Activated CD4-positive, alpha-beta T cell treated with anti-CD3 and anti-CD28 coated beads for 36 hours (primary cell): ENCODE measurements at places on chromosomes 16 and 17. TPM values are rescaled to one million over a fixed set of nuclear protein-coding genes. Genes with fewer than 3 reads are reported as not detected.

- no peaks in the 10 kb centered on the region for H3K36me3 ChIP-seq
- H3K27ac ChIP-seq = peak overlapping the region; percentile 90
- H3K4me1 ChIP-seq = peaks cover 57% of the 10 kb centered on the region
Measured at GRCh38 chr16:70428178-70428998, 10.5 kb downstream of the ST3GAL2 start.

GRCh38 chr17:80025796-80026195 lies 9.9 kb downstream of the TBC1D16 start:
- H3K4me1 ChIP-seq = no peaks in the 10 kb centered on the region
- no peaks in the 10 kb centered on the region for H3K36me3 ChIP-seq
- H3K27me3 ChIP-seq = no peaks in the 10 kb centered on the region
- H3K27ac ChIP-seq = no peak overlapping the region

DNA sequence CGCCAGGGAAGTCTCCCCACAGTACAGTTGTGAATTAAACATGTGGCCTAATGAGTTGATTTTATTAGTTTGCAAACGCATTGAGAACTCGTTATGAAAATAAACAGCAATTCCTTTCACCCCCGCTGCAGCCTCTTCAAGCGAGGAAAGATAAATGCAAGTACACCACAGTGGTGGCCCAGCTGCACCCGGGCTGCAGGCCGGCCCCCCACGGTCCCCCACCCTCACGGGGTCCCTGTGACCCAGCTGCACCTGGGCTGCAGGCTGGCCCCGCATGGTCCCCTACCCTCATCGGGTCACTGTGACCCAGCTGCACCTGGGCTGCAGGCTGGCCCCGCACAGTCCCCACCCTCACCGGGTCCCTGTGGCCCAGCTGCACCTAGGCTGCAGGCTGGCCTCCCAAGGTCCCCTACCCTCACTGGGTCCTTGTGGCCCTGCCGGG lies 32.2 kb downstream of the SDK2 start:
- no peak for DNase-seq
- no peaks in the 10 kb centered on the region for H3K27me3 ChIP-seq
- H3K36me3 ChIP-seq = no peaks in the 10 kb centered on the region
- H3K27ac ChIP-seq = no peak overlapping the region
- H3K4me3 ChIP-seq = no peak overlapping the region

DNA sequence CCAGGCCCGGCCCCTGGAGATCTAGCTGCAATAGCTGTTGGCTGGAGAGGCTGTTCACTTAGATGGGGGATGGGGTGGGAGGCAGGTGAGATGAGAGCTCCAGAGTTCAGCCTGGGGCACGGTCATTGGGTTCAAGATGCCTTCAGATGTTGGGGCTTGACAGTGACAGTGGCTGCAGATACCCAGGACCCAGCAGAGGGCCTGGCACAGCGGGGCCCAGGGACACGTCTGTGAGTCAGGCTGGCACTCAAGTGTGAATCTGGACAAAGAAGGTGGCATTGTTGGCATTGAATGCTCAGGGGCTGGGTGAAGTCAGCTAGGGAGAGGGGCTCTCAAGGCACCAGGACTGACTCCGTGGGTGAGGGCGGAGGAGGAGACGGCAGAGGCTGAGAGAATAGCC lies 328.1 kb downstream of the SEC14L1 start:
- no peaks in the 10 kb centered on the region for H3K27me3 ChIP-seq
- H3K4me1 ChIP-seq = peaks cover 95% of the 10 kb centered on the region
- peak overlapping the region; percentile 87 for H3K27ac ChIP-seq
- no peak for DNase-seq

GRCh38 chr16:2816751-2817339 lies at the start of gene PRSS21:
PRSS21 (plus strand) TSS chr16:2817237; CDS start chr16:2817269, 32 bp downstream.
- H3K4me1 ChIP-seq = no peaks in the 10 kb centered on the region
- H3K27me3 ChIP-seq = peaks cover 2% of the 10 kb centered on the region
- peak; percentile 28 for DNase-seq
- no peak within 1 kb of the TSS for H3K27ac ChIP-seq

DNA sequence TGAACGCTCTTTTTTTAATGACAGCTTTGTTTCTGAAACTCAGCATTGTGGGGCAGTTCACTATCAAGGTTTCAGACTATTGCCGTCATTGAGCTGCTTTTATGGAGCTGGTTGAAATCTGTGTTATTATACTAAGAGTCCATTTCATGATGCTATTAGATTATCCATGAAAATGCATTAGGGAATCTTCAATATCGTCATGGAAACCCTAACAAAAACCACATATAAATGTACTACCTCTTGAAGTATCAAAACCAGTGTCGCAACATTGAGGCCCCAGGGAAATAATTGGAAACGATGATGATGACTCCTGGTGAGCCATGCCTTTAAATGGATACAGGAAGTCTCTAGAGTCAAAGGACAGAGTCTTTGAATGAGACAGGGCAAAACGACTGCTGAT lies 231.6 kb upstream of the CPHXL start:
- H3K27ac ChIP-seq = no peak overlapping the region

DNA sequence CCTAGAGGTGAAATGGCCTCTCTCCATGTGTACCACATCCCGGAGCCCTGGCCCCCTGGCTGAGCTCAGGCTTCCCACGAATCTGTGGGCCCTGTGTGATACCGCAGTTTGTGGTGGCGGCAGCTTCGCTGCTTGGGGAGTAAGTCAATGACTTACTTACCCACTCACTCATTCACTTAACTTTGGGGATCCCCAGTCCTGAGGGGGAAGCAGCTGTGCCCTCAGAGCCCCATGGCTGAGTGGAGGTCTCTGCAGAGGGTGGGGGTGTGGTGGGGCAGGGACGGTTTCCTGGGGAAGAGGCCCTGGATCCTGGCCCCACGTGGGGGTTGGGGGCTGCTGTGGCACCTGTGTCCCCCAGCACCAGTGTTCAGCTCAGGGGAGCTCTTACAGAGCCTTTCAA lies 13.2 kb downstream of the KCNJ12 start:
- H3K36me3 ChIP-seq = no peaks in the 10 kb centered on the region
- no peak overlapping the region for H3K4me3 ChIP-seq
- DNase-seq = peak; percentile 21
- no peak overlapping the region for H3K27ac ChIP-seq

DNA sequence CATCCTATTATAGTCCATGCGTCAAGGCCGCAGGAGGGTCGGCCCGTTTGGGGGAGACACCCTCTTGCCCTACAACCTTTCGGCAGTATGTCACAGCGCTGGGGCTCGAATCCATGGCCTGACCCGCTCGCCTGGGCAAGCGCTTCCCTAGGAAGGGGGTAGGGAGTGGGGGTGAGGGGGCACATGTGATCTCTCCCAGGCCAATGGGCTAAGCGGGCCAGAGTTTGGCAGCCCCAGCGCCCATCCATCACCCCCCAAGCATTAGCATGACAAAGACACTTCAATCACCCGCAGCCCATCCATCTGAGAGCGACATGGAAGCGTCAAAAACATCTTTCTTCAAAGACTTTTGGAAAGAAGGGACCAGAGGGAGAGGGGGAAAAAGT lies at the start of gene HOXB1:
Gene HOXB1 (minus strand): TSS at position 125 of the 386 bp plus-strand sequence. CDS start 107 bp downstream, at position 18.
- no peak for DNase-seq
- no peaks in the 10 kb centered on the region for H3K36me3 ChIP-seq
- H3K4me1 ChIP-seq = no peaks in the 10 kb centered on the region
- no peak within 1 kb of the TSS for H3K27ac ChIP-seq

GRCh38 chr16:88118376-88118775 lies 167.1 kb downstream of the BANP start:
- no peak overlapping the region for H3K27ac ChIP-seq
- DNase-seq = no peak
- no peak overlapping the region for H3K4me3 ChIP-seq
- H3K4me1 ChIP-seq = no peaks in the 10 kb centered on the region
- H3K36me3 ChIP-seq = no peaks in the 10 kb centered on the region

DNA sequence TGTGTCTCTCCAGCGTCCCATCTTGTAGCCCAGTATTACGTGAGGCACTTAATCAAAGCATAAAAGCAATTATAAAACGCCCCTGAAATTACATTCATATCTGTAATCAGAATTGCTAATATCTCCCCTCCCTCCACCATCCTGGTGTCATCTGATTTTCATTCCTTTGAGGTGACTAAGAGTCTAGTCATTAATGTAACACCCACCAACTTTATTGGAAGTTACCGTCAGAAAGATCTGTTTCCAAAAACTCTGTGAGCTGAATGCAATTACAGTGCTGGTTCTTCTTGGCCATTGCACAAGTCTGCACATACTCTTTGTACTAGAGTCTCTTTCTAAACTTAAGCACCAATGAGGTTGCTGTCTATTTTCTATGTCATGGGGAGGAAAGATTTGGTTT lies 12.5 kb upstream of the MAF start:
- no peak overlapping the region for H3K27ac ChIP-seq
- peaks cover 21% of the 10 kb centered on the region for H3K4me1 ChIP-seq
- H3K36me3 ChIP-seq = no peaks in the 10 kb centered on the region
- peaks cover 10% of the 10 kb centered on the region for H3K27me3 ChIP-seq
- no peak for DNase-seq
- no peak overlapping the region for H3K4me3 ChIP-seq

DNA sequence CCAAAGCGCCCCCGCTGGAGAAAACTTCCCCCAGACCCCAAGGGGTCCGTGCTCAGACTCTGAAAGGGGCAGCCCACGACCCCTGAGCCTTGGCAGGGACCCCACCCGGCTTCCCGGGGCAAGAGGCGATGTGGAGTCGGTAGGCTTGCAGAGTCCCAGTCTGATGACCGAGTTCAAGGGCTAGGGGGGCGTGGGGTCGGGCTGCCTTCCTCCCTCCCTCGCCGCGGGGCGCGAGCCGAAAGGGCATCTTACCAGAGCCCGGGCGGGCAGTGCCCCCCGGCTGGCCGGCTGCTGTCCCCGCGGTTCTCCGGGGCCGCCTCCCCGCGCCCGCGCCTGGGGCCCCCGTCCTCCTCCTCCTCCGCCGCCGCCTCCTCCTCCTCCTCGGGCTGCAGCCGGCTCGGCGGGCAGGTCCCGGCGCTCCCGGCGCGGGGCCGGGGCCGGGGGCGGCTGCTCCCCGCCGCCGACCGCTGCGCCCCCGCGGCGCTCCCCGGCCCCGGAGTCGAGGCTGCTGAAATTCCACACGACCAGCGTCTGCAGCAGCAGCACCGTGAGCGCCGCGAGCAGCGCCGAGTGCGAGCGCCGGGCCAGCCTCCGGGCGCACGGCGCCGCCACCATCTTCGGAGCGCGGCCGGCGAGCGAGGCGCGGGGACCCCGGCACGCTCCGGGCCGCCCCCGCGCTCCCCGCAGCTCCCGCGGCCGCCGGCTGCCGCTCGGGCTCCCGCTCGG lies 415 bp downstream of the XYLT1 start:
- H3K27me3 ChIP-seq = no peaks in the 10 kb centered on the region
- H3K27ac ChIP-seq = peak overlapping the region; percentile 72
- H3K36me3 ChIP-seq = no peaks in the 10 kb centered on the region
- peaks cover 57% of the 10 kb centered on the region for H3K4me1 ChIP-seq

DNA sequence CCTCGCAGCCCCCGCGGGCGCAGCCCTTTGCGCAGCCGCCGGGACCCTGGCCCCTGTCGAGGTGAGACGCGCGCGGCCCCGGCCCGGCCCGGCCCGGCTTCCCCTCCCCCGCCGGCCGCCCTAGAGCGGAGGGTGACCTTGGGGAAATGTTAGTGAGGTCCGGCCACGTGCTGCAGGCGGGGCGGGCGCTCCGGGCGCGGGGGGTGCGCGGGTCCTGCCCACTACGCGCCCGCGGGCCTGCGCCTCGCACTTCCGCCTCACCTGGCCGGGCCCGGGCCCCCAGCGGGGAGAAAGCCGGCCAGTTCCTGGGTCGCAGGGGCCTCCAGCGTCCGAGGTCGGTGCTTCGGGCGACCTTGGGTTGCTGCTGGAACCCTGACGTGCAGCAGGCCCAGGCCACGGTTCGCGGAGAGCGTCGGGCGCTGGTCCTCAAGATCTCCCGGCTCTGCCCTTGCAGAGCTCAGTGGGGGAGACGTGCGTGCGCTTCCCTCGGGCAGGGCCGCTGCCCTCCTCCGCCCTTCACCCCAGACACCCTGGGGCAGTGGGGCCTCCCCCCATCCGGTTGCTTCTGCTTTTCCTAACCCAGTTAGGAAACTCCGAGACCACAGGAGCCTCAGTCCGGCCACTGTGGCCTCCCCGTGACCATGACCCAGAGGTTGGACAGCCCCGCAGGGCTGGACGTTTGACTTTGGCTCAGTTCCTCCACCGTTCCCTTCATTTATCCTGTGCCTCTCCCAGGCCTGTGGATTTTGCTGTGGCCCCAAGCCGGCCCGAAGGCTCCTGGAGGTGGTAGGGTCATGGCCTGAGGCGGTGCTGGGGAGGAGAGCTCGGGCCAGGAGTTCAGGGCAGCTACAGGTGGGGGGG lies 791 bp downstream of the MCRIP2 start:
- no peak overlapping the region for H3K27ac ChIP-seq
- peaks cover 15% of the 10 kb centered on the region for H3K4me1 ChIP-seq
- DNase-seq = peak; percentile 53
- peaks cover 5% of the 10 kb centered on the region for H3K36me3 ChIP-seq
- H3K4me3 ChIP-seq = peak overlapping the region; percentile 75

DNA sequence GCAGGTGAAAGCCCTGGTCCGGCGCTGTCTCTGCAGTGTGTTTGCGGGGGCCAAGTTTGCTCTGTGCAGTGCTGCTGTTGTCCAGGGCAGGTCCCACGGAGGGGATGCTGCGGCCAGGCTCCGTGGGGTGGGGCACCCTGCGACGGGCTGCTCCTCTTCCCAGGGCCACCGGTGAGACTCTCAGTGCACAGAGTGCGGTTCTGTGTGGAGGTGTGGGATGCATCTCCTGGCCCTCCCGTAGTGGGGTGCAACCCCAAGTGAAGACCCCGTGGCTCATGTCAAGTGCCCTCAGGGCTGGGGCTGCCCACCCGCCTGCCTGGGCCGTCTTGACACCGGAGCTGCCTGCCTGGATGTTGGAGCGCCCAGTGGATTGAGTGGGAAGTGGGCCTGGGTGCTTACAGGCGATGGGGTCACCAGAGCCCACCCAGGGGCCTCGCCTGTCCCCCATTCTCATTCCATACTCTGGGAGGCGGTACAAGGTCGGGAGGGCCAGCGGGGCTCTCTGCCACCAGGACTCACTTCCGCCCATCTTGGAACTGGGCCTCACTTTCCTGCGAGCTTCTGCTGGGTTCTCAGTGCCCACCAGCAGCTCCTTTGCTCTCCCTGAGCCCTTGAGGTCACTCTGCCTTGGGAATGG lies 119.9 kb downstream of the BANP start:
- H3K27me3 ChIP-seq = no peaks in the 10 kb centered on the region
- DNase-seq = no peak
- peaks cover 14% of the 10 kb centered on the region for H3K36me3 ChIP-seq
- no peak overlapping the region for H3K27ac ChIP-seq
- no peaks in the 10 kb centered on the region for H3K4me1 ChIP-seq

DNA sequence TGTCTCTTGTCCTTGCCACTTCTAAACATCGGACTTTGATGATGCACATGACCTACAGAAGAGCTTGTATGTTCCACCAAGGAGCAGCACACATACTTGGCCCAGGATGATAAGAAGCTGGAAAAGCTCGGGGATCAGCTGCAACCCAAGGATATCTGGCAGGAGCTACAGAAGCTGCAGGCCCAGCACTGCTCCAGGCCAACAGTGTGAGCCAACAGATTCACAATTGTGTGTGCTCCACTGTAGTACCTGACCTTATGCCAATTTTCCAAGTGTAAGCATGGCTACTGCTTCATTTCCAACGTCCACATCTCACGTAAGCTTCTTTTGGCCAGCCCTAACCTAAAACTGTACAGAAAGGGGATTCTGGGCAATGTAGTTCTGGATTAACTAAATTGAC lies 83.4 kb downstream of the COX10 start:
- no peak overlapping the region for H3K27ac ChIP-seq
- H3K4me3 ChIP-seq = no peak overlapping the region
- H3K36me3 ChIP-seq = peaks cover 12% of the 10 kb centered on the region
- H3K27me3 ChIP-seq = no peaks in the 10 kb centered on the region

The TAC4 gene
- total RNA-seq = not detected

The GAS2L2 gene
- total RNA-seq = not detected

The RGS9 gene
- 1.6 TPM for total RNA-seq

The SMPD3 gene
- 0.07 TPM for total RNA-seq

The FNDC8 gene
- total RNA-seq = not detected

The PDILT gene
- not detected for total RNA-seq
